ENCODE measurements at places on chromosomes 1 and 21.

GRCh38 chr1:34360574-34360973, 183.9 kb downstream of the C1orf94 start:
- no peak for DNase-seq

DNA sequence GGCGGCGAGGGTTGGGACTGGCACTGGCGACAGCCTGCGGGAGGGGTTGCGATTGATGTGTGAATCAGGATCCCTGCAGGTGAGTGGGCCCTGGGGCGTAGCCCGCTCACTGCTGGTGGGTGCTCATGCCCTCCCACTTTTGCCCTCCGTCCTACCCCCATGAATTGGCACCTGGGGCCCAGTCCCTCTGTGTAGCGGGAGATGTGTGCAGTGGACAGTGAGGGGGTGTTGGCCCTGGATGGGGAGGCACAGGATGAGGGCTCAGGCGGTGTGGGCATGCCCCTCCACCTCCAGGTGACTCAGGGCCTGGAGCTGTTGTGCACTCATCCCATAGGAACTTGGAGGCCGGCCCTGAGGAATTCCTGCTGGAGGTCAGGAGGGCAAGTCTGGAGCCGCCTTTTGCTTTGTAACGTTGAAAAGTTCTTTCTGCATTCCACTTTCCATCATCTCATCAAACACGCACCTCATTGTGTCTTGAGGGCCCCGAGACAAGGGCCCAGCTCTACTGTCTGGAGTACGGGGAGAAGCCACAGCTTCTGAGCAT, 3.0 kb downstream of the PEAR1 start:
- peak; percentile 85 for DNase-seq

DNA sequence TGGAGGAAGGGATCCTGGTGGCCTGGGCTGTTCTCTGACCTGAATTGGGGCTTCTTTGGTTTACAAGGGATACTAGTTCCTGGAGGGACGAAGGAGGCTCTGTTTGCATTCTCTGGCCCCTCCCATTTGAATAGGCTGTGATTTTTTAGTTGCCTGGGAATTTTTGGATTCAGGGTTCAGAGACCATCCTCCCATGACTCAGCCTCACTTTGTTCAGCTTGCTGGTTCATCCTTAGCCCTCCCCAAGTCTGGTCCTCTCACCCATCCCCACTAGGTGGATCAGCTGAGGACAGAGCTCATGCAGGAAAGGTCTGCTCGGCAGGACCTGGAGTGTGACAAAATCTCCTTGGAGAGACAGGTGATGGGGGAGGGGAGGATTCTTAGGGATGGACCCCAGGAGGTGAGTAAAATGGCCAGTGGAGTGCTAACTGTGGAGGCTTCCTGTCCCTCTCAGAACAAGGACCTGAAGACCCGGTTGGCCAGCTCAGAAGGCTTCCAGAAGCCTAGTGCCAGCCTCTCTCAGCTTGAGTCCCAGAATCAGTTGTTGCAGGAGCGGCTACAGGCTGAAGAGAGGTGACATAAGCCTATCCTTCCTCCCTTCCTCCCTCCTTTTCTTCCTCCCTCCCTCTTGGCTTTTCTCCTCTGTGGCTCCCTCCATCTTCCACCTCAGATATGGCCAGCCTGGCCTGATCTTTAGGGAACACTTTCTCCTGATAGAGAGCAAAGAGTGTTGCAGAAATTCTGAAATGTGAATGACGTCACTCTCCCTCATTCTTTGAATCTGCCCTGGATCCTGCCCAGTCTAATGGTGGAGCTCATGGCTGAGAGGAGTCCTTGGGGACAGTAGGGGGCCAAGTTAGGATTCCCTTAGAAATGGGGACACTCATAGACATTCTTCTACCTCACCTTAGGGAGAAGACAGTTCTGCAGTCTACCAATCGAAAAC, 4.5 kb upstream of the TUFT1 start:
- DNase-seq = no peak

DNA sequence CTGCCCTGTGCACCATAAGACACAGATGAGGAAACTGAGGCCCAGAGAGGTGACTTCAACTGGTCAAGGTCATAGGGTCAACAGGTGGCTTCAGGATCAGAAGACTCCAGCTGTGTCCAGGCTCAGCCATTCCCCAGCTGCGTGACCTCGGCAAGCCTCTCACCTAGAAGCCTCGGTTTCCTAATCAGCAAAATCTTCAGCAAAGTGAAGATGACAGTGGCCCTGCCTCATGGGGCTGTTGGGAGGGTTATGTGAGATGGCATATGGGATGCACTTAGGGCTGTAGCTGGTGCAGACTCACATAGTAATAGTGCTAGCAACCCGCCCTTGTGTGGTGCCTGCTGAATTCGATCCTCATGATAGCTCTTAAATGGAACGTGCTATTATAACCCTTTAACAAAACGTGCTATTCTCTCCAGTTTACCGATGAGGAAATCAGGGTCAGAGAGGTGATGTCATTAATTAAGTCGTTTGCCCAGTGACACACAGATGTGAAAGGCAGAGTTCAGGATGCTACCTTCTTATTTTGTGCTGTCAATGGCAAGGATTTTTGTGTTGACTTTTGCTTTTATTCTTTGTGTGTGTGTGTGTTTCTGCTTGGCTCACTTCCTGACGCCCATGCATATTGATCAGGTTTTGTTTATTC, 472.9 kb downstream of the MATN1 start:
- DNase-seq = no peak

DNA sequence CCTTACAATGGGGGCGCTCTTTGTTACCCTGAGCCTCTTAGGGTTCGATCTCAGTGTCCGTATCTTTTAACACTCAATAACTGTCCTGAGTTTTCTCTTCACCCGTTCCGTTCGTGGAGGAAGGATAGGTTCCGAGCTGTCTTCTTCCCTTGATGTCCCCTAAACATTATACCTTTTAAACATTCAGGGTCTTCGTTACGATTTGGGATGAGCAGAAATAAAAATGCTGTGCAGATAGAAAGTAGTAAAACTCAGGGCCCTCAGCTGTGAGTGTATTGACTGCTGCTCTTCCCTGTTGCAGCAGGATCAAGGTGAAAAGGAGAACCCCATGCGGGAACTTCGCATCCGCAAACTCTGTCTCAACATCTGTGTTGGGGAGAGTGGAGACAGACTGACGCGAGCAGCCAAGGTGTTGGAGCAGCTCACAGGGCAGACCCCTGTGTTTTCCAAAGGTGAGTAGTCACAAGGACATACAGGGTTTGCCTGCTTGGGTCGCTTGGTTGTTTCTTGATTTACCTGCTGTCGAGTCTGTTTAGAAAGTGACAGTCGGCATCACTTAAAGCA, 784 bp downstream of the RPL11 start:
- DNase-seq = no peak

- DNase-seq = no peak
These were observed 54.2 kb downstream of the DNTTIP2 start for GRCh38 chr1:93824834-93825233.

- no peak for DNase-seq
These were observed 47.4 kb downstream of the PTPRC start for GRCh38 chr1:198686069-198686728.

DNA sequence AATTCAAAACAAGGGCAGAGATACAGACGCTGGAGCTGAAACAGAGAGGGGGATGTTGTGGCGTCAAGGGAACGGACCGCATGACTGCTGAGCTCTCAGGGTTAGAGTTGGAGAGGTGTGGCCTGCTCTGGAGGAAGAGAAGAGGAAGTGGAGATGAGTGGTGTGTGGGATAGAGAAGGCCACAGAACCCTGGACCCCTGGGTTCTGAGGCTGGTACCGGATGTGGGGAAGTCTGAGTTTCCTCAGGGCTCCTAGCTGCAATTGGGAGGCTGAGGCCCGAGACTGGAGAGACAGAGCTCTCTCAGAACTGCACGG, 1.8 kb downstream of the BCAN start:
- DNase-seq = no peak

GRCh38 chr1:51058858-51059257, 43.2 kb upstream of the C1orf185 start:
- DNase-seq = no peak

GRCh38 chr21:34511181-34511580, 829 bp downstream of the KCNE1 start:
- DNase-seq = peak; percentile 22

DNA sequence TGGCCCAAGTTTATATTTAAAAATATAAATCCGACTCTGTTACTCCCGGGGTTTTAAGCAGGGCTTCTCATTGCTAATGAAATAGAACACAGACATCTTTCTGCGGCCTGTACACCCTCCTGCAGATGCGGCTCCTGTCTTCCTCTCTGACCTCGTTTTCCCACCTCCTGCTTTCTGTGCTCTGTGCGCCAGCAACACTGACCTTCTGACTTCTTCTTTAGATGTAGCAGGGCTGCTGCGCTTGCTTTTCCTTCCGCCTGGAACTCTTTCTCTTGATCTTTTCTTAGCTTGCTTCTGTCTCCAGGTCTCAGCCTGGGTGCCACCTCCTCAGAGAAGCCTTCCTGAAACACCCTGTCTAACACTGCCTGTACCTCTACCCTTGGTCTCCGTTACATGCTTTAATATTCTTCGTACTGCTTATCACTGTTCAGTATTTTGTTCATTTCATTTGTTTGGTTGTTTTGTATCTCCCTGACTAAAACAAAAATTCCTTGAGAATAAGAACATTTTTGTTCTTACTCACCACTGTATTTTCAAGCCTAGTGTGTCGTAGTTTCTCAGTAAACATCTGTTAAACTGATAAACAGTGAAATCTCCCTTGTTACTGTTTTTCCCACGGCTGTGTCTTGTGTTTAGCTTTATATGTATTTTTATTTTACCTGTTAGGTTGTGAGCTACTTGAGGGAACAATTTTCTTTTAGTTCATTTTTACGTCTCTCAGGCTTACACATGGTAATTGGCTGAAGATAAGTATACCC, 79.0 kb downstream of the ST3GAL3 start:
- DNase-seq = no peak

DNA sequence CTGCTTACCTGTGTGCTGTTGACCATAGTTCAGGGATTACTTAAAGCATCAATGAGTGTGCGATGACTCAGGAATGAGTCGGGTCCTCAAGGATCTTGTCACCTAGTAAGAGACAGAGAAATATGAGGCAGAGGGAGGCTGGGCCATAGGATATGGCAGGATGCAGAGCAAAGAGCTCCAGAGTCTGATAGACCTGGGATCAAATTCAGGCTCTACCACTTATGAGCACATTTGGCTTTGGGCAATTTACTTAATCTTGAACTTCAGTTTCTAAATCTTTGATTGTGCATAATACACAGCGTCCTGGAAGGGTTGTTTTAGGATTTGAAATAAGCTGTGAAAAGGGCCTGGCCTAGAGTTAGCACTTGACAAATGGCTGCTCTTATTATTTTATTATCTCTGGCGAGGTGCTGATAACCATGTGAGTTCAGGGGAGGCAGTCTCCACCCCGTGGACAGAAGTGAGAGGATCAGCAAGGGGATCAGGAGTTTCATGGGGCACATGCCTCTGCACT, 94.5 kb downstream of the ROR1 start:
- DNase-seq = no peak

DNA sequence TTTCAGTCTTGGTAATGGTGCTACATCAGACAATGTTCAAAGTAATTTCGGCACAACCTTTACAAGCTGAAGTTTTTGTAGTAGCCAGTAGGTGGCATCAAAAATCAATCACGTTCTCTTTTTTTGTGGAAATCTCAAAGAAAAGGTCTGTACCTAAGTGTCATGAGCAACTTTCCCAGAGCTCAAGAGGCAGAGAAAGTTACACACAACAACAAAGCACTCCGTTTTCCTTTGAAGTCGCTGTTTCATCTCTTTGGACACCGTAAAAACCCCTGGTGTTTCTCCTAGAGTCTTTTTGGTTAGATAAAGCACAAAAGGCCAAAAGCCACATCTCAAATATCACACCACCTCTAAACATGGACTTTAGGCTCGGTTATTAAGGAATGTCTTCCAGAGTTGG, 131.6 kb downstream of the LHX8 start:
- DNase-seq = no peak

- DNase-seq = no peak
These were observed 174.7 kb upstream of the PKN2 start for GRCh38 chr1:88509379-88509778.

DNA sequence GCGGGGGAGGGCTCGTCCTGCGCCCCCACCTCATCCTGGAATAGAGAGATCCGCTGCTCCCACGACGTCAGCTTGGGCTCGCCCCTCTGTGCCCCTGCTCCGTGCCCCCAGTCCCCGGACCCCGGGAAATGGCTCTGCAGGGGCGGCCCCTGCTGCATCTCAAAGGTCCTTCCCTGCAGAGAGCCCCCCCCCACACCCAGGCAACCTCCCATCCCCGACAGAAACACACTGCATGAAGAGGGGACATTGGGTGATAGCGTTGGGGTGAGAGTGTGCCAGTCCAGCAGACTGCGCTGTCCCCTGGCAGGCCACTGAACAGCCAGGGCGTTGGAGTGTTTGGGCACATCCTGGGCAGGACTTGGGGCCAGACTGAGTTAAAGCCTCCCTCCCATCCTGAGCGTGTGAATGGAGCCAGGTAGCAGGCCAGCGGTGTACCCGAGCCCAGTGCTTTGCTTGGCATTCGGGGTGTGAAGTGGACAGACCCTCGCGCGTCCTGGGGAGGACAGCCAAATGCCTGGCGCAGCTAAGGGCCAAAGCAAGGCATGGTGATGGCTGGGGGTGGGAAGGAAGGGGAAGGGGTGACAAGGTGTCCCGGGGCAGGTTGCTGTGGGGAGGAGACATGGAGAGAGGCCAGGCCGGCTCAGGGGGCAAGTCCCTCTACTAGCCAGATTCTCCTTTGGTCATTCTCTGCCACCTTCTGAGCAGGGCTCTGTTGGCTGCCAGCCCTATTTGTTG, 633 bp upstream of the ETNK2 start:
- no peak for DNase-seq

- no peak for DNase-seq
These were observed 20.3 kb downstream of the PTGS2 start for GRCh38 chr1:186659890-186660341.

GRCh38 chr1:67609577-67610341, 75.2 kb upstream of the GADD45A start:
- no peak for DNase-seq

GRCh38 chr1:23787701-23788100, 3.2 kb upstream of the LYPLA2 start:
- DNase-seq = no peak

DNA sequence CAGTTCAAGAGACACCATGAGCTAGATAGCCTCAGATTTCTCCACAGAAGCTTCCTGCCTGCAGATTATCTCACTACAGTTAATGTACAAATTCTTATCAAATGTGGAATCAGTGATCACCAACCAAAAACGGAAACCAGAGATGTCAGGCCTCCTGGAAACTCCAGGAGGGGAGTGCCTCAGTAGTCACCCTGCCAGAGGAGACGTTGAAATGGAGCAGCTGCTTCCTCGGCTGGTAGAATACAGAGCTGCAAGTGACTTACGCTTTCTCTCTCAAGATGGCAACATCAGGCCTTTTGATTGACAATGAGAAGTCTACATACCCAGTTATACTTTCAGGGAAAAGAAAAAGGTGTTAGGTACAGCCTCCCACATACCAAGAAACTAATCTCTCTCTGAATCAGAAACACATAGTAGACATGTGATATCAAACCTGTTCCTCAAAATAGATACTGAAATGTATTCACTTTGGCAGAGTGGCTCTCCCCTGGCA, 52.2 kb downstream of the ACP6 start:
- no peak for DNase-seq

Data from GM04503 (cell line).